ENCODE measurements at places on chromosomes 4 and X.

DNA sequence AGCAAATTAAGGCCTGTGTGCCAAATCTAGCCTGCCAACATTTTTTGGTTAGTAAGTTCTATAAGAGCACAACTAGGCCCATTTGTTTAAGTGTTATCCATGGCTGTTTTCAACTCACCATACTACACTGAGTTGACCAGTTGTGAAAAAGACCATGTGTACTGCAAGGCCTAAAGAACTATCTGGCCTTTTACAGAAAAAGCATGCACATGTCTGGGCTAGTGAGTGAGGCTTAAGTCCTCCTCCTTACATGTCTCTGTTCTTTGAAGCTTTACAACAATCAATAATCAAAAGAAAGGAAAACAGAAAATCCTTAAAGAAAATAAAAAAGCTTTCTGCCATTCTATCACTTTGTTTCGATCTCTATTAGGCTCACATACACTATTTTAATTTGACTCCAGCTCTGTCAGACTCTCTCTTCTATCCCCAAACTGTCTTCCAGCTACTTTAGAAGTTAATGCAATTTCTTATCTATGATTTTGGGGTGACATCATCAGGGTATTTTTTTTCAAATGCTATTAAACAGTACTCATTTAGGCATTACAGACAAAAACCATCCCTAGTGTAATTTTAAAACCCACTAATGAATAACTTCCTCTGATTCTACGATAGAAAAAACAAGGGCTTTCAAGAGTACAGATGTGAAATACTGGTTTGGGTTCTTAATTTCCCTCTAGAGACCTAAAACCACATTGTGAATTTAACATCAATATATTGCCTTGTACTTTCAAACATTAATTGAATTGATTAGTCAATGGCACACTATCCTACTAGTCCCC lies 161.8 kb downstream of the MAB21L2 start:
- no peak for DNase-seq

DNA sequence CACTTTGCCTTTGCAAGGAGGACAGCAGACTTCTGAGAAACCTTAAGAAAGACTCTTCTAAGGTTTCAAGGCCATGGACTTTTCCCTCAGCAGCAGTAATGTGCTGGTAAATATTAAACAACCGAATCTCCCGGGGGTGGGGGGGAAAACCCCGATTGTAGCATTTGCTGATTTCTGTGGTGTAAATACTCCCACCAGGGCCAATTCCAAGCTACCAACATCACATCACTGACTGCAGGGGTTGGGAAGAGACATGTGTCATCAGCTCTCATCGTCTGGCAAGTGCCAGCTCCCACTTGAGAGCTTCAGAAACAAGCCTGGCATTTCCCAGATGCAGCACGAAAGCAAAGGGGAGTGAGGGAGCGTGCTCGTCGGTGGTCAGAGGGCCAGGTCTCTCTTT lies 101.2 kb downstream of the BCOR start:
- no peak for DNase-seq

DNA sequence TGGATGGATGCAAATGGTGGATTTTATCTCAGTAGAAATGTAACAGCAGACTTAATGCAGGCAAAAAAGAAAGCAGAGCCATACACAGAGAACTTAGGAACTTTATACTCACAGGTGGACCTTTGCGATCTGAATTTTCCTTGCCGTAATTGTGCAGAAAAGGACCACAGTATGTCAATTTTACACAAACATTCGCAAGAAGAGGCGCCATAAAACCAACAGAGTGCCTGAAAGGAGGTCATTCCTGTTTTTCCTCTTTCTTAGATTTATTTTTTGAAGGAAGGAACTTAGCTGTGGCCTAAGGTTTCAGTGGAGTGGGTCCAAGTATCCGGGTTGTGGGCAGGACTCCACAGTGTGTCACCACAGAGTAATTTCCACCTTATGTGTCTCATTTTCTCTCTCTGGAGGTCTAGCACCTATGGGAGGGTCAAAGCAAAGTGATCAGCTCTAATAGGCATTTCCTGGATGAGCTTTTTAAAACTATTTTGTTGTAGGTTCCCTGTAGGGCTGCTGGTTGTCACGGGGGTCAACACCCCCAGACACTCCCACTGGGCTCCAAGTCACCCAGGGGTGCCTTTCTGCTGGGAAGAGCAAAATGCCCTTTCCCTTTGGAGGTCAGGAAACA lies 24.7 kb upstream of the PBDC1 start:
- no peak for DNase-seq

- no peak for DNase-seq
Measured at GRCh38 chrX:7318661-7319060, 170.7 kb upstream of the PUDP start.

DNA sequence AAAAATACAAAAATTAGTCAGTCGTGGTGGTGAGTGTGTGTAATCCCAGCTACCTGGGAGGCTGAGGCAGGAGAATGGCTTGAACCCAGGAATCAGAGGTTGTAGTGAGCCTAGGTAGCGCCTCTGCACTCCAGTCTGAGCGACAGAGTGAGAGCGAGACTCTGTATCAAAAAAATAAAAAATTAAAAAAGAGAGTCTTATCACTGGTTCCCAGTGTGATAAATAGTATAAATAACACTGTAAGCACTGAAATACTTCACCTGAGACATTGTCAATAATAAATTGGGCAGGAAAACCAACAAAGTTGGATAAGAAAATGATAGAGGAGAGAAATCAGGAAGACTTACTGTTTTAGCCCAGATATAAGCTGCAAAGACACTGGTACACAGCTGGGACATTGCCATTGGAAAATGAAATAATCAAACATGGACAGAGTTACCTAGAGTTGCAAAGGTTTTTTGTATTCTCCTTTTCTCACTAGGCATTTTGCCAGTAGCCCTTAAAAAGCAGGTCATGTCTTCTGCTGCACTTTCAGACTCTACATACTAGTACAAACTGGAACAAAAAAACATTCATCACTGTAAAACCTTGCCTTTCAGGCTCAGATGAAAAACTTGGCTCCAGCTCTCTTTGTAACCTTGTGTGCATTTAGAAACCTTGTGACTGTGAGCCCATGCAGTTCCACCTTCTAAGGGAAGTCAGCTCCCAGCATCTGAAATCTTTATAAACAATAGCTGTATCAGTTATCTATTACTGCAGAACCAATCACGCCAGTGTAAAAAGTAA lies 55.0 kb upstream of the PPP1R2C start:
- DNase-seq: no peak

- no peak for DNase-seq
Measured at GRCh38 chrX:133306316-133306715, 88.2 kb upstream of the TFDP3 start.

GRCh38 chrX:31298916-31299315 lies 227.1 kb upstream of the FTHL17 start:
- DNase-seq: no peak

GRCh38 chr4:36349938-36350549 lies 68.6 kb downstream of the DTHD1 start:
- DNase-seq: no peak

DNA sequence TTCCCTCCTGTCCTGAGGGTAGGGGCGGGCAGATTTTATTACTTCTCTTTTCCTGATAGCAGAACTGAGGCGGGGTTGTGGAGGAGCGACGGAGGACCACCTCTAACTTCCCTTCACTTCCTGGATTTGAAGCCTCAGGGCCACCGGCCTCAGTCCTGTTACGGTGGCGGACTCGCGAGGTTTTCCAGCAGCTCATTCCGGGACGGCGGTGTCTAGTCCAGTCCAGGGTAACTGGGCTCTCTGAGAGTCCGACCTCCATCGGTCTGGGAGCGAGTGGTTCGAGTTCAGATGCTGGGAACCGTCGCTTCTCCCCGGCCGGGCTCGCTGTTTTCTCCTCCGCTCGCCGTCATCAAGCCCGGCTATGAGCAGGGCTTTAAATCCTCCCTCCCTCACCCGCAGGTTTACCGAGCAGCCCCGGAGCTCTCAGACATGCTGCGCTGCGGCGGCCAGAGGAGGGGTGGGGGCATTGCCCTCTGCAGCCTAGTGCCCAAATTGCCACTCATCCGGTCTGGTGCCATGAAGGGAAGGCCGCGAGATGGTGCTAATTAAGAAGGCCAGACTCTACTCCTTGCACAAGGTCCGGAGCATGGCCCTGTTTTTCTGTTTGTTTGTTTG lies 23.3 kb downstream of the HAND2 start:
- no peak for DNase-seq

DNA sequence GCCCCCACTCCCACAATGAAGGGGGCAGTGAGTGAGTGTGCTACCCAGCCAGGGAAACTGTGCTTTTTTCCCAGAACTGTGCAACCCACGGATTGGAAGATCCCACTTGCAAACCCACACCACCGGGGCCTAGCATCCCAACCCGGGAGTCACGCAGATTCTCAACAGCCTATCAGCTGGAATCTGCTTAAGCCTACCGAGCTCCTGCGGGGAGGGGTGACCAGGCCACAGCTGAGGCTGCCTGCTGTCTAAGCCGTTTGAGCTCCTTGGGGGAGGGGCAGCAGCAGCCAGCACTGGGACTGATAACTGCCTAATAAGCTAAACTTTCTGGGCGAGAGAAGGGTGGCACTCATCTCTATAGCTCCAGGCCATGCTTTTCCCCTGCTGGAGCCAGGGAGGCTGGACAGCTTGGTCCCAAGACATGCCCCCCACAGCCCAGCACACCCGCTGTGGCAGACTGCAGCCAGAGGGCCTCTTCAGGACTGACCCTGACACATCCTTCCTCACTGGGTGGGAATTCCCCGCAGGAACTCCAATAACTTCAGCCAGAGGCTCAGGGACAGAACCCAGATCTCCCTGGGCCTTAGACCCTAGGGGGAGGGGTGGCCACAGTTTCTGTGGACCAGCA lies 161.3 kb upstream of the MAGEB18 start:
- DNase-seq: no peak

- no peak for DNase-seq
Measured at GRCh38 chr4:174713181-174713580, 115.9 kb downstream of the GLRA3 start.
